ENCODE measurements at places on chromosomes 5 and 9.

DNA sequence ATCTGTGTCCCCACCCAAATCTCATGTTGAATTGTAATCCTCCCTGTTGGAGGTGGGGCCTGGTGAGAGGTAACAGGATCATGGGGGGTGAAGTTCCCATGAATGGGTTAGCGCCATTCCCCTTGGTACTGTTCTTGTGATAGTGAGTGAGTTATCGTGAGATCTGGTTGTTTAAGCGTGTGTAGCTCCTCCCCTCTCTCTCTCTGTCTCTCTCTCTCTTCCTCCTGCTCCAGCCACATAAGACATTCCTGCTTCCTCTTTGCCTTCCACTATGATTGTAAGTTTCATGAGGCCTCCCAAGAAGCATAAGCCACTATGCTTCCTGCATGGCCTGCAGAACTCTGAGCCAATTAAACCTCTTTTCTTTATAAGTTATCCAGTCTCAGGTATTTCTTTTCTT is 28.8 kb downstream of the C5orf15 start:
- no peak for DNase-seq

DNA sequence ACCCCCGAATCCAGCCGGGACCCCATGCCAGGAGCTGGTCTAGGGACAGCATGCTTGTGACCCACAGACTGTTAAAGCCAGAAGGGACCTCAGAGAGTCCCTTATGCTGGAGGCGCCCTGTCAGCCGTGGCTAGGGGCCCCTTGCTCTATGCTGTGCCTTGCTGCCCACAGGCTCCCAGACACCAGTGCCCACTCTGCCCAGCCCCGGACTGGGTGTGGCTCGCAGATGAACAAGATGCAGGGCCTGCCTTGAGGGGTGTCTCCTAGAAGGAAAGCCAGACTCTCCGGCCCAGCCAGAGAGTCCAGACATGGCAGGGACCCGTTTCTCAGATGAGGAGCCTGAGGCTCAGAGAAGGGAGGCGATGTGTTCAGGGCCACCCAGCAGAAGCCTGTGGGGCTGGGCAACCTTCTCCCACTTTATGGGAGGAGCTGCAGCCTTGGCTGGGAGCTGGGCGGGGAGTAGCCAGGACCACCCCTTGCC is 85.7 kb downstream of the LMX1B start:
- no peak for DNase-seq

GRCh38 chr5:180468732-180469585 is 25.2 kb upstream of the CNOT6 start:
- DNase-seq = no peak

- DNase-seq = no peak
Observed at GRCh38 chr5:17021602-17021932, 85.5 kb upstream of the MYO10 start.

- DNase-seq = no peak
Observed at GRCh38 chr5:124605541-124605940, 140.9 kb downstream of the ZNF608 start.

- no peak for DNase-seq
Observed at GRCh38 chr5:14838396-14839319, 32.9 kb downstream of the ANKH start.

DNA sequence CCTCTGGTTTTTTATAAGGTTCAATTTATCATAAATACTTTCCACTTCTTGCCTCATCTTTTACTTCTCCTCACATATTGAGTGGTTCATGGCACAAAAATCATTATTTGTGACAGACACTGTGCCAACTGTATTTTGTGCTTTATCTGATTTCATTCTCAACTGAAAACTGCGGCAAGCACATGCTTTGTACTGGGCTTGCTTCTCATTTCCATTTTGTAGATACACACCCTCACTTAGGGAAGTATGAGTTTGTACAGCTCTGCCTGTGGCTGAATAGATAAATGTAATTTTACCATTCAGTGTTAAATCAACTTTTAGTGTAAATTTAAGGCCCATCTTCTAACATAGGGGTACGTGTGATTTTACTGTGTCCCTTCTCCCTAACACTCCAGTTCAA is 83.6 kb downstream of the ANXA2R start:
- DNase-seq = no peak

DNA sequence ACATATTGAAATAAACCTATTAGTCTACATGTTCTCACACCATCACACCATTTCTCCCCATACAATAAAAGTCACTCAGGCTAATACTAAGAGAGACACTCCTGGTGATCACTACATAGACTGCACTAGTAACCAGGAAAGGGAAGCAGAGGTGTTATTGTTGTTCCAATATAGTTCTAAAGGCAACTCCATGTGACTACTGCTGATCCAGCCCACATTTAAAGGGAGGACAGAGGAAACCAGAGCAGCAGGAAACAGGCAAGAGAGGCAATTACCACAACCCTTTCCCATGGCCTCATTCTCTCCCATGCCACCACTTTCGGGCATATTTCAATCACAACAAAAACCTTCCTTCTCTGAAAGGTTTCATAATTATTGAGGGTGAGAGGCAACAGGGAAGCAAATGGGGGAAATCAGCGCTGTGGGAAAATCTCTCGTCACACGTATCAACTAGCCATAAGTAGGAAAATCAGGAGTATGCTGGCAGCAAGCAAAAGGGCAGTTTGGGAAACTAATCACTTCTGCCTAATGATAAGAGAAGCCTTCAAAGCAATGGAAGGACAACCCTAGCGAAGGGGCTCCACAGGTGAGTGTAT is 1.8 kb downstream of the UBAP2 start:
- DNase-seq = no peak

GRCh38 chr9:137454597-137455358 is 4.4 kb downstream of the NSMF start:
- DNase-seq = no peak

DNA sequence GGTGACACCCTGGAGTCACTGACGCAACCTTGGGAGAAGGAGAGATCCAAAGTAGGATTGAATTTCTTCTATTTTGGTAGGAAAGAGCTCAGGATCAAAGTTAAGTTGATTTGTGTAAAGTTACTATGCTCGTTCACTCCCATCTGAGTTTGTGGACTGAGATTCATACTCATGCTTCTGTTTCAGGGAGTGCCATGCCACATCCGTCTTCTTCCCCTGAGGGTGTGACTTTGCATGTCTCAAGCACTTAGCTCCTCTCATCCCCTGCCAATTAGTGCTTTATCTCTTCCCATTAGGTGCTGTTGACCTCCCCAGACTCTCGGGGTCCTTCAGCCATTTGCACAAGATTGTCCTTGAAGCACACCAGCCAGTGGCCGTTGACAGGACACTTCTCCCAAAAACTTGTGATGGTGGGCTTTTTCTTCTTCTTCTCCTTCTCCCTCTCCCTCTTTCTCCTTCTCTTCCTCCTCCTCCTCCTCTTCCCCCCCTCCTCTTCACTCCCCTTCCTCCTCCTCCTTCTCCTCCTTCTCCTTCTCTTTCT is 232.2 kb upstream of the KLF4 start:
- DNase-seq = no peak

- no peak for DNase-seq
Observed at GRCh38 chr9:129489838-129490582, 130.9 kb downstream of the C9orf50 start.

DNA sequence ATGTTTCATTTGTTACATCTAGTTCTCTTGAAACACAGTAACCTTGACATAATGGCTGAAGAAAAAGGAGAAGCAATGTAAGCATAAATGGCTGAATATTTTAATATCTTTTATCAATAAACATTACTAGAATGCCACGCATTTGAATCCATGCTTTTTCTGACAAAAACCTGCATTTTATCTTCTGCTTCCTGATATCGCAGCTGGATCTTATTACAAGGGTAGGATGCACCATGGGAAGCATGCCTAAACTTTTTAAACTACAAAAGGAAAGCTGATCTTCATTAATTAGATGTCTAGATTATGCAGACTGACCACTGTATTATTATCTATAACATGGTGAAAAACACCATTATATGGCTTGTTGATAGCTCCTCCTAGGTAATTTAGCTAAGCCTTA is 156.6 kb downstream of the SLF1 start:
- DNase-seq = no peak

DNA sequence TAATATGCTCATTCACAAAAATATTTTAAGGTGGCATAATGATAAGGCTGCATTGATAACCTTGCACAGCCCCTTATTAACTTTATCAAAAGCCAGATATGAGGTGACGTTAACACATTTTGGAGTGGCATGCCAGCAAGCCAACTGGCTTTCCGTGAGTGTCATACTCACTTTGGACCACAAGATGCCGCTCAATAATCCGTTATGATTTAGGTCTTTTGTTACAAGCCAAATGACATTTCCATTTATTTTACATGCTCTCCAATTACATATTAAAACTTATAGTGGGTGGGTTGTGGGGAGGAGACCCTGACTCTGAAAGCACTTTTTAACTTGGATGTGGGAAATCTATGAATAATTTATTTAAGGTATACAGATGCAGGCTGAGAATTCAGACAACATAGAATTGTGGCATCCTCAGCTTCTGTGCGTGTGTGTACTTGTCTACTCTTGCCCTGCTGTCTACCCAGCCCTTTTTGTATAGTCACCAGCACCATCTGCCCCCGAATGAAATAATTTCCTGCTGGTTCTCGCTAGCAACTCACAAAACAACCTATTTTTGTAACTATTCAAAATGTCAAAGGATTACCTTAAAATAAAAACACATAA is 305.1 kb downstream of the PSAT1 start:
- no peak for DNase-seq

DNA sequence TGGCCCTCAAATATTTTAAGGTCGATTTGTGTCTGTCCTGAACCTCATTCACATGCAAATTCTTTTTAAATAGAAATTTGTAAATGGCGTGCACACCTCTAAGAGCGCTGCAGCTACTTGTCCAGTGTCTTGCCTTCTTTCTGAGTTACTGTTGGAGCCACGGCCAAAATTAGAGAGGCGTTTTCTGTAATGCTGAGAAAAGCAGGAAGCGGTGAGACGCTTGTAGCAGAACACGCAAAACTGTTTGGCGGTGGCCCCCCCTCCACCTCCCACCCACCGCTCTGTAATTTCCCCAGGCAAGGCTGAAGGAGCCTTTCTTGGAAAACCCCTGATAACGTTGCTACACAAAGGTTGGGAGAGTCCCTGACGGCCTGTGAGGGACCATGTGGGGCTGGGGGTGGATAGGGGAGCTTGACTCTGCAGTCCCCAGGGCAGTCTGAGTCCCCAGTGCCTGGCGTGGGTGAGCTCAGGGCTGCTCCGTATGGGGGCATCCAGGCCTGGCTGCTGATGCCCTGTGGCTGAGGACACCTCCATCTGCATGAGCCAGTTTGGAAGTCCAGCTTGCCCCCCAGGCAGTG is 96.5 kb downstream of the GADD45G start:
- DNase-seq = no peak

- no peak for DNase-seq
Observed at GRCh38 chr9:38000735-38001134, 68.3 kb downstream of the SHB start.

DNA sequence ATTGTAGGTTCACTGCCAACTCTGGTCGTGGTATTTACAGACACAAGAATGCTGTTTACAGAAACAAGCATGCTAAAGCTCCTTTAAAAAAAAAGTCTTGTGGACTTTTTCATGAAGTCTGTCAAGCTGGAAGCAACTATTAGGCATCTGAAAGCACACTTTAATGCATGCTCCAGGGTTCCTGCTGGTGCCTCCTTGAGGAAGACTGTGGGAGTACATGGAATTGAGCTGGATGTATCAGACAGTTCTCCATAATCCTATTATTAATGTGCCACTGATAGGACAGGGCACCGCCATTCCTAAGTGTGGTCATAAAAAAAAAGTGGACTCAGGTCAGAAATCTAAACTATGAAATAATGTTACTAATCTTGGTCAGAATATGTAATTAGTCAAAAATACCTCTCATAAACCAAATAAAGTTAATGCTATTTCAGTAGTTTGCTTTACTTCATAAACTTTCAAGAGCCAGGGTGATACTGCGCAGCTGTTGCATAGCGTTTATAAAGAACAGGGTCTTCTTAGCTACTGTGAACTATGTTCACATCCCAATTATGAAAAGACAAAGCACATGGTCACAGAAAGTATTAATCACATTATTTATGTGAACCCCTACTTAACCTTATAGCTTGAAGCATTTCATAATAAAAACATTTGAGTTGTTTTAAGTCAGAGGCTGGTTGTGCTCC is 390.8 kb upstream of the PTGER4 start:
- no peak for DNase-seq

DNA sequence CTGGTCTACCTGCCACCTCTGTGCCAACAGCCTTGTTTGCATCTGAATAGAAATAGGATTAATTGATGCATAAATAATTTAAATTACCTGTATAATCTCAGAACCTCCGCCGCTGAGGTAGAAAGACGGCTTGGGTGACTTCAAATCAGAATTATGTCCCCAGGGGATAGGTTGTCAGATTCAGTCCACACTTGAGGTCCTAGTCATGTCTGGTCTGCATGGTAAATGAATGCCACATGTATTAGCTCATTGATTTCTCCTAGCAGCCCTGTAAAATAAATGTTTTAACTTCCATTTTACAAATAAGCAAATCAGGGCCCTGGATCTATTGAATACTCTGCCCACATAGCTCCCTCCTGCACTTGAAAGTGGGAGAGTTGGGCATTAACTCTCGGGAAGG is 368.0 kb upstream of the WWC1 start:
- DNase-seq = no peak

- DNase-seq = no peak
Observed at GRCh38 chr5:55618318-55618717, 83.6 kb upstream of the PLPP1 start.

- DNase-seq = no peak
Observed at GRCh38 chr9:127173063-127173462, 50.6 kb upstream of the ANGPTL2 start.

DNA sequence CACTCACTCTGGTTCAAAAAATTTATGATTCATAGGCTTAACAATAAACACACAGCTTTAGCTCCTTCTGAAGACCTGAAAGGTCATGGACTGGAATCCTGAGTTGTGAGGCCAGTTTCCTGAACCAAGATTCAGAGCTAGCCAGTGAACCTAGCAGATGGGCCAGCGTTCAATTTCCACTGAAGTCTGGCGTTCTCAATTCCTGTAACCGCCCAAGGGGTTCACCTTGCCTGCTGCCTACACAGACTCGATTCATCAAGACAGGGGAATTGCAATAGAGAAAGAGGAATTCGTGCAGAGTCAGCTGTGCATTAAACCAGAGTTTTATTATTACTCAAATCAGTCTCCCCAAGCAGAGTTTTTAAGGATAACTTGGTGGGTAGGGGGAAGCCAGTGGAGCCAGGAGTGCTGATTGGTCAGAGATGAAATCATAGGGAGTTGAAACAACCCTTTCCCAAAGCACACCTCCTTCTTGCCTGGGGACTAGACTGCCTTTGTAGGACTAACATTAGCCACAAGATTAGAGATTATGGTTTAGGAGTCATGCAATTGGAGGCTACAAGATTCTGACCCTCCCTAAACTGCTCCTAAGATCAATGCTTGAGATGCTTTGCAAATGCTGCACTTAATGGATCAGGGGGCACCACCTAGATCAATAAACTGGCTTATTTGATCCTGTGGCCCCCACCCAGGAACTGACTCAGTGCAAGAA is 117.5 kb upstream of the SHB start:
- DNase-seq = no peak

- DNase-seq = no peak
Observed at GRCh38 chr5:60597572-60598320, 102.2 kb downstream of the DEPDC1B start.

- DNase-seq = no peak
Observed at GRCh38 chr5:115838885-115839518, 2.4 kb downstream of the ATG12 start.
